T-helper 2 cell treated with Interferon-gamma antibody and Interleukin-4, amounts not matched to agents 100 ng/mL and 5 ng/mL, for 36 hours (primary cell): ENCODE measurements at places on chromosomes 12 and 14. TPM values are rescaled to one million over a fixed set of nuclear protein-coding genes. Genes with fewer than 3 reads are reported as not detected.

Gene KLRC1
- not detected in 2 replicates for total RNA-seq

Gene FAIM2
- 0.18 and 0.27 TPM in 2 replicates for total RNA-seq

Gene NANOG
- total RNA-seq: not detected in 2 replicates

Gene LIN7A
- total RNA-seq: 0.11 and 0.18 TPM in 2 replicates

Gene MYO1H
- not detected in 2 replicates for total RNA-seq

Gene SVOP
- total RNA-seq: not detected in 2 replicates

Gene ZDHHC22
- total RNA-seq: not detected in 2 replicates

Gene GLT8D2
- 0.16 TPM in 1 of 2 replicates, not detected in the other for total RNA-seq

Gene NPAS3
- not detected in 2 replicates for total RNA-seq

Gene CLEC1B
- total RNA-seq: not detected in 2 replicates

Gene RPS6KL1
- total RNA-seq: 9.4 and 11.3 TPM in 2 replicates

Gene SYCP3
- 0.93 and 1.2 TPM in 2 replicates for total RNA-seq

Gene GPHB5
- not detected in 2 replicates for total RNA-seq
